Activated CD8-positive, alpha-beta T cell treated with anti-CD3 and anti-CD28 coated beads for 36 hours (primary cell): ENCODE measurements at places on chromosomes 16 and 17. TPM values are rescaled to one million over a fixed set of nuclear protein-coding genes. Genes with fewer than 3 reads are reported as not detected.

- DNase-seq = no peak
Measured at GRCh38 chr16:70790815-70791214, 10.1 kb downstream of the VAC14 start.

NPTX1 gene
- 3.4 TPM for total RNA-seq

DNA sequence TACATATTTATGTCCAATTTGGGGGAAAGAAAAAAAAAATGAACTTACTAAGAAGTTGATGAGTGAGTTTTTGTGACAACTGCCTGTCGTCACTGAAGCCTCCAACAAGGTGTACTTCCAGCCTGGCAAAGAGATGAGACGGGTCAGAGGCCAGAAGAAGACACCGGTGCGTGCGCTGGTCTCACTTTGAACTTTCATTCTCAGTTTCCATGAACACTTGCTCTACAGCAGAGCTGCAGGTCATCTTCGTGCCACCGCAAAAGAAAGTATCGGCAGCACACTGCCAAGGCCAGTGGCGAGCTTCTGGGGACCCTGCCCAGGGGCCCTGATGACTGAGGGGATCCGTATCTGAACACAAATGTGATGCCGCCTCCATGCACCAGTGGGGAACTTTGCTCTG is 11.6 kb downstream of the NTAN1 start:
- no peak for DNase-seq

DNA sequence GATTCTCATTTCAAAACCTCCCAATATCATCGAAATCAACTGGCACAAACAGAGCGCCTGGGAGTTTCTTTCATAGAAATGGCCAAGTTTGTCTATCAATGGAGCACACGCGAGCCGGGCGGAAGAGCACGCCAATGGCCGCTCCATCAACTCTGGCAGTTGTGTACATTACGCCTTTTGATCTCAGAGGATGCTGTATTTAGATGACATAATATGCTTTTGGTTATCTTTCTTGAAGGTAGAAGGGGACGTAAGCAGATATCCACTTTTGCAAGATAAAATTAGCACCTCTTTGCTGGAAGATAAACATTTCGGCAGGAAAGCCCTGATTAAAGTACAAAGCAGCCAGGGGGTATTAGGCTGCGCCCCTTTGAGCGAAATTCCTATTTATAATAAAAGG is 287.4 kb downstream of the IRF8 start:
- no peak for DNase-seq

DNA sequence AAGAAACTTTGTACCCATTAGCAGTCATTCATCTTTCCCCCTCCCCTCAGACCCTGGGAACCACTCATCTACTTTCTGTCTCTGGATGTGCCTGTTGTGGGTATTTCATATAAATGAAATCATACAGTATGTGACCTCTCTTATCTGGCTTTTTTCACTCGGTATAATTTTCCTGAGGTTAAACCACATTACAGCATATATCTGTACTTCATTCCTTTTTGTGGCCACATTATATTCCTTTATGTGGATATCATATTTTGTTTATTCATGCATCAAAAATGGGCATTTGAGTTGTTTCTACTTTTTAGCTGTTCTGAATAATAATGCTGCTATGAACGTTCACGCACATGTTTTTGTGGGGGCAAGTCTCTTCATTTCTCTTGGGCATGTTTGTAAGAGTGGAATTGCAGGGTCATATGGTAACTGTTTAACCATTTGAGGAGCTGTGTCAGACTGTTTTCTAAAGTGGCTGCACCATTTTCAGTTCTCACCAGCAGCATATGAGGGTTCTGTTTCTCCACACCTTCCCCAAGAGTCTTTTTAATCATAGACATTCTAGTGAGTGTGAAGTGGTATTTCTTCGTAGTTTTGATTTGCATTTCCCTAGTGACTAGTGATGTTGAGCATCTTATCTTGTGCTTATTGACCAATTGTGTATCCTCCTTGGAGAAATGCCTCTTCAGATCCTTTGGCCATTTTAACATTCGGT is 3.8 kb downstream of the SNX29 start:
- DNase-seq = no peak

DNA sequence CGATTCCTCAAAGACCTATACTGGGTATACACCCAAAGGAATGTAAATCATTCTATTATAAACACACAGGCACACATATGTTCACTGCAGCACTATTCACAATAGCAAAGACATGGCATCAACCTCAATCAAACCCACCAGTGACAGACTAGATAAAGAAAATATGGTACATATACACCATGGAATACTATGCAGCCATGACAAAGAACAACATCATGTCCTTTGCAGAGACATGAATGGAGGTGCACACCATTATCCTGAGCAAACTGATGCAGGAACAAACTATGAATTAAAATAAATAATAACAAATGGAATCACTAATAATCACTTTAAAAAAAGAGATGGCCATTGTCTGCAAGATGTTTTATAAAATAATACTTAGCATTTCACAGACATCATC is 380.1 kb downstream of the GRIN2A start:
- no peak for DNase-seq

DNA sequence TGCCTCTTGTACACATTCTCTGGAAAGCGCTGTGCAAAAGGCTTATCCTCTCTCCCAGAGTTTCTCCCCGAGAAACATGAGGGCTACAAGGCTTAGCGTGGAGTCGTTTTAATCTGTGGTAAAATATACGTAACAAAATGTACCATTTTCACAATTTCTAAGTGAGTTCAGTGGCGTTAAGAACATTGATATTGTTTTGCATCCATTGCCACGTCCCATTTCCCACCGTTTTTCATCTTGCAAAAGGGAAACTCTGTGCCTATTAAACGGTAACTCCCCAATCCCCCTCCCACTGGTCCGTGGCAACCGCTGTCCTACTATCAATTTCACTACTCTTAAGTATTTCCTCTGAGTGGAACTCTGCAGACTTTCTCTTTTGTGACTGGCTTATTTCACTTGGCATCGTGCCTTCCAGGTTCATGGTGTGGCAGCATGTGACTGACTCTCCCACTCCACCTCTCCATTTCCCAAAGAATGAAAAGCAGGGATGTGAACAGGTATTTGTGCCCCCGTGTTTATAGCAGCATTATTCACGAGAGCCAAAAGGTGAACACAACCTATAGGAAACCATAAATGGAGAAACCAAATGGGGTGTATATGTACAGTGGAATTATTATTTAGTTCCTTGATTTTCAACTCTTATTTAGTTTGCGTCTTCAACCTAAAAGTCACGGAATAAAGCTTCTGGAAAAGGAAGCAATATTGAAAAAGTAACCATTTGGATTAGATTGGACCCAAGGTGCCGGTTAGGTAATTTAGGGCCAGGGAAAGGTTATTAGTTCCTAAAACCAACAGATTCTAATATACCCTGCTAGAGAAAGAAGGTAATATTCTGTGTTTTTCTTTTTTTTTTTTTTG is 1.1 kb upstream of the USP32 start:
- peak; percentile 60 for DNase-seq

- DNase-seq = no peak
Measured at GRCh38 chr16:51549836-51550235, 398.8 kb upstream of the SALL1 start.

GRCh38 chr16:1095450-1096168 is 435 bp downstream of the C1QTNF8 start:
- no peak for DNase-seq

- DNase-seq = no peak
Measured at GRCh38 chr17:4161967-4162305, 18.9 kb downstream of the CYB5D2 start.

DNA sequence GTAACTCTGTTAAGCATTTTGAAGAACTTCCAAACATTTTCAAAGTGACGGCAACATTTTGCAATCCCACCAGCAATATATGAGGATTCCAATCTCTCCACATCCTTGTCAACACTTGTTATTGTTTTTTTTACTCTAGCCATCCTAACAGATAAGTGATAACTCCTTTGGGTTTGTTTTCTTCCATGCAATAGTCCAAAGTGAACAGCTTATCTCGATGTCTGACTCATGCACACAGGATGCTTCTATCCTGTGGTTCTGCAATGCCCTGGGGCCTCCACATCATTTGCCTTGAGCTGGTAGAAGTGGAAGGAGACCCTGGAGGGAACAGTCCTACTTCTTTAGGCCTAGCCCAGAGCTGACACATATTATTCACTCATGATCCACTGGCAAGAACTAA is 13.0 kb downstream of the TLE7 start:
- no peak for DNase-seq

- DNase-seq = no peak
Measured at GRCh38 chr16:27174798-27175197, 28.5 kb upstream of the KDM8 start.

DNA sequence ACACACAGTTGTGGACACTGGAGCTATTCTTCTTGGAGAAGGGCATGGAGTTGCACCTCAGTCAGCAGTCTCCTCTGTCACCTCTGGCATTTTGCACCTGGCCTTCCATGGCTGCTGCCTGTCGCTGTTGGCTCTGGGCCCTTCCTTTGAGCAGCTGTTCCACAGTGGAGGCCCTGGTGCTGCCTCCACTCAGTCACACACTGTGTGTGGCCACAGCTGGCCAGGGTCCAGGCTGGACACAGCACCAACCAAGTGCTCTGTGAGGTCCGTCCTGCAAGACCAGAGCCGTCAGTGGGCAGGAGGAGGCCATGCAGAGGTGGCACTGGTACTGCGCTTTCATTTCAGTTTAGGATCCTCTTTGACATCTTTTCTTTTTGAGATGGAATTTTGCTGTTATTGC is 21.6 kb upstream of the MED9 start:
- no peak for DNase-seq

GRCh38 chr17:11928436-11928835 is 68.8 kb downstream of the ZNF18 start:
- no peak for DNase-seq

DNA sequence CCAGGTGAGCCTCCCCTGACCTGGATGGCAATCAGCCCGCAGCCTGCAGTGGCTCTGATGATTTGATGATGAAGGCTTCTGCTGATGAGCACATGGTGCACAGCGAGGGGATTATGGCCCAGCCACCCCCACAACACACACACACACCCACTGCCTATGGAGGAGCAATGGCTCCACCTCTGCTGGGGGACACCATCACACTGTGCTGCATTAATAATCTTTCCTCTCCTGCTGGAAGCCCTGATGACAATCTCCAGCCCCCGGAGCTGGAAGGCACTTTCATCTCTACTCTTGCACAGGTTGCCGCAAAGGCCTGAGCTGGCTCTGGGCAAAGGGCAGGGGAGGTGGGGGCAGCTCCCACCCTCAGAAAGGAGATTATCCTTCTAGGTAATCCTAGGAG is 79.9 kb downstream of the PLXDC1 start:
- DNase-seq = no peak

DNA sequence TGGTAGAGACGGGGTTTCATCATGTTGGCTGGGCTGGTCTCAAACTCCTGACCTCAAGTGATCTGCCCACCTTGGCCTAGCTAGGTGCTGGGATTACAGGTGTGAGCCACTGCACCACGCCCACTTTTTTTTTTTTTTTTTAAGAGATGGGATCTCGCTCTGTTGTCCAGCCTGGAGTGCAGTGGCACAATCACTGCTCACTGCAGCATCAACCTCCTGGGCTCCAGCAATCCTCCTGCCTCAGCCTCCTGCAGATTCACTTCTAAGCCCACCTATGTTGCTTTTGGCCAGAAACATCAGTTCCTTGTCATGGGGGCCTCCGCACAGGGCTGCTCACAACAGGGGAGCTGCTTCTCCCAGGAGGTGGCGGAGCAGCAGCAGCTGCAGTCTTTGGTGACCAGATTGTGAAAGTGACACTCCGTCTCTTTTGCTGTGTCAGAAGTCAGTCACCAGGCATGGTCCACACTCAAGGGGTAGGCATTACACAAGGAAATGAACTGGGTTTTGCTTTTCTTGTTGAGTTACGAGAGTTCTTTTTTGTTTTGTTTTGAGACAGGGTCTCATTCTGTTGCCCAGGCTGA is 4.5 kb upstream of the NME4 start:
- peak; percentile 50 for DNase-seq

DNA sequence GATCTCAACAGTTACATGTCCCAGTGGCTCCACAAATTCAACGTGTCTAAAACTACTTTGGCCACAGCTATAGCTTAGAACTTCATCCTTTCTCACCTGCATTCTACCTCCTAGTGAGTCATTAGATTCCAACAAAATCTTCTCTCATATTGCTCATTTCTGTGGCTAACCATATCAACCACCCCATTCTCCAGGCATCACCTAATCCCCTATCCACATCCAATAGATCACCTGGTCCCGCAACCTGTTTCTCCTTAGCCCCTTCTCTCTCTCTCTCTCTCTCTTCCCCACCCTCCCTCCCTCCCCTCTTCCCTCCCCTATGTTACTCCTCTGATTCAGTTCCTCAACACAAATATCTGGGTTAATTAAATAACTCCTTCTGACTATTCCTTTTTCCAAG is 64.6 kb downstream of the ANKFN1 start:
- DNase-seq = no peak

GRCh38 chr17:59456923-59457615 is 108.3 kb upstream of the DHX40 start:
- no peak for DNase-seq

DNA sequence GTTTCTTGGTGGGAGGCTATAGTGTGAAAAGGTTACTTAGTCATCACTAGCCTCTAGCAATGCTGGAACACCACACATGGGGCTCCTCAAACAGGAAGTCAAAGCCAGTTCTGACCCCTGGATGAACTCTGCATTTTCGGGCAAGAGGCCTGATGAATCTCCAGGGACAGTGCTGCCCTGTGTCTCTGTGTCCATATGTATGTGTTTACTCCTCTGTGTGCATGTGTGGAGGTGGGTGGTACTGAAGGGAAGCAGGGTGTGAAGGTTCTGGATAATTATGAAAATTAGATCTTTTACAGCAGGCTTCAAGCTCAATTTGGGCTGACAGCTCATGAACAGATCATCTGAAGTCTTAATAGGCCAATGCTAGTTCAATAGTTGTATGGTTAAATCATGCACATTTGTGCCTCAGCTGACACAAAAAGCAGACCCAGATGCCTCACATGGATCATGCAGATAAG is 133.6 kb downstream of the SNX11 start:
- peak; percentile 65 for DNase-seq

DNA sequence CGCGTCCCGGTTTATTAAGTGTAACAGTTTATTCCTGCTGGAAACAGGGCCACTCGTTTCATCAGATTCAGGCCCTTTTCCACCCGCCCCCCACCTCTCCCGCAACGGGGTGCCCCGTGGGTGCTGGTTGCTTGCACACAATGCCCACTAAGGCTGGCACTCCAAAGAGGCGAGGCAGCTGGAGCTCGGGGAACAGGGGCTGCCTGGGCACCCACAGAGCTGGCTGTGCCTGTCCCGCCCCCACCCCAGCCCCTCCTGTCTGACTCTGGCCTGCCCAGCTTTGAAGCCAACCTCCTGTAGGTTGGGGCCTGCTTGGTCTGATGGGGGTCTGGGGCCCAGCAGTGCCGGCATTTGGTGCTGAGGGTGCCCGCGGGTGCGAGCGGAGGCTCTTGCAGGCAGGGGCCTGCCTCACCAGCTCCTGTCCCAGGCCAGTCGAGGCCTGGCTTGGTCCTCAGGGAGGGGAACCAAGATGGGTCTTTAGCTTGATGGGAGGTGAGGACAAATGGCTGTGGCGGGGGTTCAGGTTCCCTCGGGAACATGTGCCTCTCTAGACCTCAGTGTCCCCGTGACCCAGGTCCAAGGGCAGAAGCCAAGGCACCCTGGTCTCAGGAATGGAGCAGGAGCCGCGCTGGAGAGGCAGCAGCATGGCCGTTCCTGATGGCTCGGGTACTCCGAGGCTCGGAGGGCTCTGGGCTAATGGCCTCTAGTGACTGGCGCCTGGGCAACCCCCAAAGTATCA is 20.1 kb downstream of the MYBBP1A start:
- no peak for DNase-seq

- peak; percentile 46 for DNase-seq
Measured at GRCh38 chr16:57185446-57185944, 344 bp downstream of the PSME3IP1 start.

CEP131 gene
- 7.9 TPM for total RNA-seq

- no peak for DNase-seq
Measured at GRCh38 chr17:73639322-73639721, 4.9 kb downstream of the SDK2 start.

GRCh38 chr16:12350945-12351344 is 374.4 kb downstream of the SNX29 start:
- DNase-seq = no peak
